ENCODE measurements at places on chromosomes 11 and 22.

- no peak for DNase-seq
Observed at GRCh38 chr22:41021061-41021612, 70.0 kb downstream of the RBX1 start.

- DNase-seq: no peak
Observed at GRCh38 chr11:13685461-13686108, 17.1 kb downstream of the FAR1 start.

DNA sequence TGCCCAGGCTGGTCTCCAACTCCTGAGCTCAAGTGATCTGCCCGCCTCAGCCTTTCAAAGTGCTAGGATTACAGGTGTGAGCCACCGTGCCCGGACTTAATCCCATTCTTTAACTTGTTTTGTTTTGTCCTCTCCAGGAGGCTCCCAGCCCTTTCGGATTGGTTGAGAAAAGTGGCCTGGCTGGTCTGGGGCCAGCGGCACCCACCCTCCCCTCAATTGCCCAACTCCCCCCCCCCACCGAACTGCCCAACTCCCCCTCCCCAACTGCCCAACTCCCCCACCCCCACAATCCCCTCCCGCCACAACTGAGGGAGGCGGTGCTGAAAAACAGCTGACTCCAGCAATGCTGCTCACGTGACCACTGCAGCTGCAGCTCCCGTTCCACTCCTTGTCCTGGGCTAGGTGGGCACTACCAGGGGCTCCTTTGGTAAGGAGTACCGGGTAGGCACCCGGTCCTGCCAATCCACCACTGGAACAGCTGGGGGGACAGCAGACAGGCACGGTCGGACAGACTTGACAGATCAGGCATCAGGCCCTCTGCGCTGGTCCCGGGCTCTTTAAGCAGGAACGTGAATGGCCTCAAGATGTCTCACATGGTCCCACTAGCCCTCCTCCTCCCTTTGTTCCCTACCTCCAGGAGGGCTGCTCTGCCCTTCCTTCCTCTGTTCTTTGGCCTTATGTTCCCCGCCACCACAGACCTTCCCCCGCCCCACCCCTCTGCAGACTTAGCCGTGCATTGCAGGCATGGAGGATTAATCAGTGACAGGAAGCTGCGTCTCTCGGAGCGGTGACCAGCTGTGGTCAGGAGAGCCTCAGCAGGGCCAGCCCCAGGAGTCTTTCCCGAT is at the start of gene TCN2:
Gene TCN2 (plus strand): TSS at position 720 of the 845 bp plus-strand sequence. CDS start 158 bp downstream, outside the sequence.
- peak; percentile 87 for DNase-seq

- DNase-seq: no peak
Observed at GRCh38 chr11:2440646-2441045, 3.7 kb downstream of the TRPM5 start.

DNA sequence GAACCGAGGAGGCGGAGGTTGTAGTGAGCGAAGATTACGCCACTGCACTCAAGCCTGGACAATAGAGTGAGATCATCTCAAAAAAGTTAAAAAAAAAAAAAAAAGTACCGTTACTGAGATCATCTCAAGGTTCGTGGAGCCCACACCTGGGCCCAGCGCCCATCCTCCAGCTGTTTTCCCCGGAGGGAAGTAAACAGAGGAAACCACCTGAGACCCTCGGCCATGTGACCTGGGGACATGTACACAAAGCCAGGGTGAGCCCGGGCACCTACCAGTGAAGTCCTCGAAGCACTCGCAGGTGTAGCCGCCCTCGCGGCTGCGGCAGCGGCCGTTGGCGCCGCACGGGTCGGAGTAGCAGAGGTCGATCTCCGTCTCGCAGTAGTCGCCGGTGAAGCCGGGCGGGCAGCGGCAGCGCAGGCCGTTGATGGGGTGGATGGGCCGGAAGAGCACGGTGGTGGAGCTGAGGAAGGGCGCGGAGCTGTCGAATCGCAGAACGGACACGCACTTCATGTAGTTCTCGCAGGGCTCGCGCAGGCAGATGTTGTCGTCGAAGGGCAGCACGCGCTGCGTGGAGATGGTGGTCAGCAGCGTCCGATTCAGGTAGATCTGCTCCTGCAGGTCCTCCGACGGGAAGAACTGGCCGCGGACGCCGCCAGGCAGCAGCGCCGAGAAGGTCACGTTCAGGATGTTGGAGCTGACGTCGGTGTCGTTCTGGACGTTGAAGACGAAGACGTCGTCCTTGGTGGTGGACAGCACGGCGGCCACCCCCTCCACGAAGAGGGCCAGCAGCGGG is 73.8 kb downstream of the CELSR1 start:
- DNase-seq: no peak

DNA sequence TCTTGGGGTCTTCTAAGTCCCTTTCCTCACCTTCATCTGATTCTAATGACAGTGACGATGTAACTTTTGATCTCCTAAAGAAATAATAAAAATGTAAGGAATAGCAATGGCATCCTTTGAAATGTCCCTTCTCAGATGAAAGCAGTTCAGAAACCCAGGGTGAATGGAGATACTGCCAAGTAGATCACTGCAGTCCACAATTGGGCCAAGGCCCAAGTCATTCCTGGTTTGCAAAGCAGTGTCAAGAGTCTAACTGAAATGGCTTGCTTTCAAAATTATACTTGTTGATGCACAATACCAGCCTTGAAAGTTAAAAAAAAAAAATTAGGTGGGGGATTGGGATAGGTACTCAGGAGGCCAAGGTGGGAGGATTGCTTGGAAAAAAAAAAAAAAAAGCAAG is 20.4 kb downstream of the ASCC2 start:
- no peak for DNase-seq

DNA sequence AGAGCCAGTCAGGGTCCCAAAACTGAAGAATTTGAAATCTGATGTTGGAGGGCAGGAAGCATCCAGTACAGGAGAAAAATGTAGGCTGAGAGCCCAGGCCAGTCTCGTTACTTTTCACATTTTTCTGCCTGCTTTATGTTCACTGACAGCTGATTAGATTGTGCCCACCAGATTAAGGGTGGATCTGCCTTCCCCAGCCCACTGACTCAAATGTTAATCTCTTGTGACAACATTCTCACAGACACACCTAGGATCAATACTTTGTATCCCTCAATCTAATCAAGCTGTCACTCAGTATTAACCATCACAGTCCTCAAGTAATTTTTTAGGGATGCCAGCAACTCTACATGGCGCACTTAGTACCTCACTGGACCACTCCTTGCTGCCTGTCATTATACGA is 1345.3 kb downstream of the FAM181B start:
- no peak for DNase-seq

DNA sequence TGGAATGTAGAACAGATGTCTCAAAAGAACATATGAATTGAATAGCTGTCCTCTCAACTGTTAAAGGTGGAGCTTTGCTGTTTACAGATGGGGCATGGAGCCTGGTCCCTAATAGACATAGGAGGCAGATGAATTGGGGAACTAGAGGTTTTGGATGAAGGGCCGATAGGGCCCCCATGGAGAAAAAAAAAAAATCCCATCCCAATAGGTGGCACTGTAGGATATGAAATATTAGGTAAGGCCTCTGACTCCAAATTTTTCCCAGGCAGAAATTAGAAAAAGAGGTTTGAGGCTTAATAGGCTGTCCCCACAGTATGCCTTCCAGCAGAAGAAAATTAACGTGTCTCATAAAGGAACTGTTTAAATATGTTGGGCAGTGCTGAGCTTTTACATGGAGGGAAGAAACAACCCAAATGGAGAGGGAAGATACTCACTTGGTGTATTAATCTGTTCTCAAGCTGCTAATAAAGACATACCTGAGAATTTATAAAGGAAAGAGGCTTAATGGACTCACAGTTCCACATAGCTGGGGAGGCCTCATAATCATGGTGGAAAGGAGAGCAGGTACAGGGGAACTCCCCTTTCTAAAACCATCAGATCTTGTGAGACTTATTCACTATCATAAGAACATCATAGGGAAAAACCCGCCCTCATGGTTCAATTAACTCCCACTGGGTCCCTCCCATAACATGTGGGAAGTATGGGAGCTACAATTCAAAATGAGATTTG is 30.1 kb upstream of the TMEM45B start:
- DNase-seq: no peak

- DNase-seq: no peak
Observed at GRCh38 chr11:79052544-79052943, 388.3 kb downstream of the TENM4 start.

- no peak for DNase-seq
Observed at GRCh38 chr22:49694462-49695260, 133.0 kb downstream of the BRD1 start.

DNA sequence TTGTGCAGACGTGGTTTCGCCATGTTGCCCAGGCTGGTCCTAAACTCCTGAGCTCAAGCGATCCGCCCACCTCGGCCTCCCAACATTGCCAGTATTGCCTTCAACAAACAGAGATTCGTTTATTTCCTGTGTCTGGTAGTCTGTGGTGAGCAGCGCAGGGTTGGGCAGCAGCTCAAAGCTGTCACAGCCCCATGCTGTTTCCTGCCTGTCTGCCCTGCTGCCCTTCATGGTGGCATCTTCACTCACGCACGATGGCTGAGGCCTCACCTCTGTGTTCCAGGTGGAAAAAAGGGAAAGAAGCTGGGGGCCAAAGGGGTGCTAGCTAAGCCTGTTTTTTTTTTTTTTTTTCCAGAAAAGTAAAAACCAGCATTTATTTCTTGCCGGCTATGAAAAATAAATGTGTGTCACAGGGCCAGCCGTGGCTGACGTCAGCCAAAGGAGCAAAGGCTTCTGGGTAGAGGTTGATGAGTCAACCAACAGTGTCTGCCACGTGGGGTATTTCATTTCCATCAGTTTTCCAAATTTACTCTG is 28.8 kb downstream of the TBC1D22A start:
- DNase-seq: peak; percentile 90

- DNase-seq: peak; percentile 90
Observed at GRCh38 chr22:36659762-36660509, 43.6 kb downstream of the CACNG2 start.

- no peak for DNase-seq
Observed at GRCh38 chr22:19461506-19461905, 14.0 kb upstream of the C22orf39 start.

DNA sequence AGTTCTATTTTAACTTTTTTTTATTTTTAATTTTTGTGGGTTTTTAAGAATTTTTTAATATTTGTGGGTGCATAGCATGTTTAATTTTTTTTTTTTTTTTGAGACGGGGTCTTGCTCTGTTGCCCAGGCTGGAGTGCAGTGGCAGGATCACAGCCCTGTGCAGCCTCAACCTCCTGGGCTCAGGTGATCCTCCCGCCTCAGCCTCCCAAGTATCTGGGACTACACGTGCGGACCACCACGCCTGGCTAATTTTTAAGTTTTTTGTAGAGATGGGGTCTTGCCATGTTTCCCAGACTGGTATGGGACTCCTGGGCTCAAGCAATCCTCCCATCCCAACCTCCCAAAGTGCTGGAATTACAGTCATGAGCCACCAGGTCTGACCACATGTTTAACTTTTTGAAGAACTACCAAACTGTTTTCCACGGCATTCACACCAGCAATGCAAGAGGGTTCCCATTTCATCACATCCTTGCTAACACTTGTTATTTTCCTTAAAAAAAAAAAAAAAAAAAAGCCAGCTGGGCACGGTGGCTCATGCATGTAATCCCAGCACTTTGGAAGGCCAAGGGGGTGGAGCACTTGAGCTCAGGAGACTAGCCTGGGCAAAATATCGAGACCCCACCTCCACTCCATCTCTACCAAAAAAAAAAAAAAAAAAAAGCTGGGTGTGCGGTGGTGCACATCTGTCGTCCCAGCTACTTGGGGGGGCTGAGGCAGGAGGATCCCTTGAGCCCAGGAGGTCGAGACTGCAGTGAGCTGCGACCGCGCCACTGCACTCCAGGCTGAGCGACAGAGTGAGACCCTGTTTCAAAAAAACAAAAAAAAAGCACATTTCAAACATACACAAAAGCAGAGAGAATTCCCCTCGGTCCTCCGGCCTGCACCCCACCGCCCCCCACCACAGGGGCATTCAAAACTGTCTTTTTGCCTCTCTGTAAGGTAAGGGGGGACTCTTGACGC is 16.7 kb upstream of the TXNRD2 start:
- DNase-seq: no peak

DNA sequence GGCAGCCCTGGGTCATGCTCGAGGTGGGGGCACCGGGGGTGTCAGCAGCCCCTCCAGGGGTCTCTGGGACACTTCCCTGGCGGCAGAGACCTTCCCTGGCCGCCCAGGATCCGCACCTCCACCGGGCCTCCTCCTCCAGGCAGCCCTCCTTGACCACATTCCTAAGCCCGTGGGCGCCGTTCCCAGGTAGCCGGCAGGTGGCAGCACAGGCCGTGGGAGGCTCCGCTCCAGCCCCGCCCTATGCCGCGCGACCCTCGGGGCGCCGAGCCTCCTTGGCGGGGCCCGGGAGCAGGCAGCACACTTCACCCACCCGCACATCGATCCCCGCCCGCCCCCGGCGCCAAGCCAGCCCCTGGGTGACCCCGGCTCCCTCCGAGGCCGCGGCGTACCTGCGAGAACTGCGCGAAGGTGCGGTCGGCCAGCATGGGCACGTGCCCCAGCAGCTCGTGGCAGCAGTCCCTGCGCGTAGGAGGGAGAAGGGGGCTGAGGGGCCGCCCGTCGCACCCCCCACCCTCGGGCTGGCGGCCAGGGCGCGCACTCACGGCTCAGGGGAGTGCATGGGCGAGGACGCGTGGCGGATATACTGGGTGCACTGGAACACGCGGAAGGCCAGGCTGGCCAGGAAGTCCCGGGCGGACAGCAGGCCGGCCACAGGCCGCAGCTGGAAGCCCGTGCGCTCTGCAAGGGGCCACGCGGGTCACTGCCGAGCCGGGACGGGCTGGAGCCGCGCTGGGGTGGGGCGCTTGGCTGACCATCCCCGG is 5.3 kb upstream of the INS start:
- DNase-seq: no peak

DNA sequence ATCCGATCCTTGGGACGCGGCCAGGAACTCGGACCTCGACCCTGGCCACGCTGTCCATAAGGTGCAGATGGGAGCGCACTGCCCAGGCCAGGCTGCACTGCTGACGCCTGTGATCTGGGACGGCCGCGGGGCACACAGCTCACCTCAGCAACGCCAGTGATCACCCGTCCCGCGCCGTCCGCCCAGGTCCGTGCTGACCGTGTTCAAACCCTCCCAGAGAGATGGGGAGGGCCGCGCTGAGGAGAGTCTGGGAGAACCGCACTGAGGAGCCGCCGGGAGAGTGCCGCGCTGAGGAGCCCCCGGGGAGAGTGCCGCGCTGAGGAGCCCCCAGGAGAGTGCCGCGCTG is 636 bp downstream of the KCNQ1OT1 start:
- DNase-seq: no peak

DNA sequence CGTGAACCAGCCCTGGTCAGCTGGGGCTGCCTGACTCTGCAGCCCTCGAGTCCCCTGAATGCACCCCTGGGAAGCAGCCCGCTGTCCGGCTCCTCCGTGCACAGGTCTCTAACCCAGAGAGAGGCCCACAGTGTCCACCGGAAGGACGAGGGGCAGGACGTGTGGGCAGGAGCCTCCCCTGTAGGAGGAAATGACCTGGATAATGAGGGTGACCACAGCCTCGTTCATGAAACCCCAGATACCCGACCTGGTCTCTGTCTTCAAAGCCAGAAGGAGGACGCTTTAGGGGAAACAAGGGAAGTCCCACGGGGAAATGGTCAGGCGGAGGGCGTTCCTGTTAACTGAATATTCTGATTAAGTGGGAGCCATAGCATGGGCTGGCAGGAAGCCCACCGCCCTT is 23.3 kb downstream of the LIF start:
- no peak for DNase-seq

GRCh38 chr11:64853709-64854108 is 9.3 kb upstream of the CDC42BPG start:
- no peak for DNase-seq
